ENCODE measurements at places on chromosomes 5 and 9. TPM values are rescaled to one million over a fixed set of nuclear protein-coding genes. Genes with fewer than 3 reads are reported as not detected.

SHOC1 gene
- polyA plus RNA-seq, result 0.51 TPM

CCDC192 gene
- 1.1 TPM for polyA plus RNA-seq

PCDHB5 gene
- 6.6 TPM for polyA plus RNA-seq

SCGB3A2 gene
- polyA plus RNA-seq, result not detected

TRIM23 gene
- polyA plus RNA-seq, result 42.3 TPM

Measured in spinal cord (tissue), 10 donors.